ENCODE measurements at places on chromosomes 1 and 21. TPM values are rescaled to one million over a fixed set of nuclear protein-coding genes. Genes with fewer than 3 reads are reported as not detected.

The C1orf210 gene
- total RNA-seq: 12.0 TPM

The ADGRL4 gene
- total RNA-seq: 0.48 TPM

The HLCS gene
- 14.2 TPM for total RNA-seq

The NPHS2 gene
- not detected for total RNA-seq

The YBX1 gene
- 1,248 TPM for total RNA-seq

The CRNN gene
- not detected for total RNA-seq

- DNase-seq: peak; percentile 40
- no peak overlapping the region for H3K4me3 ChIP-seq
- no peaks in the 10 kb centered on the region for H3K36me3 ChIP-seq
- H3K27me3 ChIP-seq: no peaks in the 10 kb centered on the region
Measured at GRCh38 chr1:162391790-162392563, 10.4 kb downstream of the C1orf226 start.

DNA sequence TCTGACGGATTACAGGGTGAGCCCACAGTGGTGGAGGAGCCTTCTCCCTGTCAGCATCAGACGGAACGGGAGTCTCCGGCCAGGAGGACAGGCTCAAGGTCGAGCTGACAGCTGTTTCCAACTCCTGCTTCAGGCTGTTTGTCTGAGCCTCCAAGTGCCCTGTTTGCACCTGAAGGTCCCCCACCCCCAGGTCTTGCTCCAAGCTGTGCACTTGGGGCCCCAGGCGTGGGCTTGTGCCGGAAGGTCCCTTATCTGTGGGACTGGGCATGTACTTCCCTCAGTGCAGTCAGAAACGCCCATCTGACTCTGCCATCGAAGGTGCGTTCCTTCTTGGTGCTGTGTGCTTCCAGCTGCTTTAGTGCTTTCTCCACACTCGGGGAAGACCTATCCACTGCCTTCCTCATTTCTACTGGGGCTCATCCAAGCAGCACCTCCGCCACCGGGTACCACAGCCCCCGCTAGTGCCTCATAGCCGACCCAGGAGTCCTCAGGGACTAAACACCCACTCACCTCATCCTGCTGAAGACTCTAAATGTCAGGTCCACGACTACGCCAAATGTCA is 29.5 kb upstream of the CR2 start:
- no peak overlapping the region for H3K27ac ChIP-seq
- H3K27me3 ChIP-seq: no peaks in the 10 kb centered on the region
- DNase-seq: no peak
- H3K36me3 ChIP-seq: no peaks in the 10 kb centered on the region
- no peak overlapping the region for H3K4me3 ChIP-seq
- no peaks in the 10 kb centered on the region for H3K4me1 ChIP-seq

DNA sequence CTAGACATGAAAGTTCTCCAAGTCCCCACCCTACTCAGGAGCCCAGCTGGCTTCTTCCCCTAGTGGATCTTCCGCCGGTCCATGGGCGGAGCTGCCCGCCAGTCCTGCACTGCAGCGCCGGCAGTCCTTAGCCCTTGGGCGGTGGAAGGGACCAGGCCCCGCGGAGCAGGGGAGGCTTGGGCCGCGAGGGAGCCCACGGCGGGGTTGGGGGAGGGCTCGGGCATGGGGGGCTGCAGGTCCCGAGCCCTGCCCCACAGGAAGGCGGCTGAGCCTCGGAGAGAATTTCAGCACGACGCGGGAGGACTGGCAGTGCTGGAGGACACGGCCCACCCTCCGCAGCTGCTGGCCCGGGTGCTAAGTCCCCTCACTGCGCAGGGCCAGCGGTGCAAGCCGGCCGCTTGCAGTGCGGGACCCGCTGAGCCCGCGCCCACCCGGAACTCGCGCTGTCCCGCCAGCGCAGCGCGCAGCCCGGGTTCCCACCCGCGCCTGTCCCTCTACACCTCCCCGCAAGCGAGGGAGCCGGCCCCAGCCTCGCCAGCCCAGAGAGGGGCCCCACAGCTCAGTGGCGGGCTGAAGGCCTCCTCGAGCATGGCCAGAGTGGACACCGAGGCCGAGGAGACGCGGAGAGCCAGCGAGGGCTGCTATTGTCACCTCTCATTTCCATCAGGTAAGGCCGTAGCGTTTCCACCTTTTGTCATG is 1398.6 kb downstream of the MRPL39 start:
- no peak for DNase-seq
- no peak overlapping the region for H3K27ac ChIP-seq
- no peaks in the 10 kb centered on the region for H3K36me3 ChIP-seq
- no peak overlapping the region for H3K4me3 ChIP-seq

- no peak for DNase-seq
- H3K27me3 ChIP-seq: no peaks in the 10 kb centered on the region
- H3K27ac ChIP-seq: no peak overlapping the region
- H3K36me3 ChIP-seq: peaks cover 8% of the 10 kb centered on the region
- H3K4me3 ChIP-seq: no peak overlapping the region
Measured at GRCh38 chr1:119747451-119747850, 21.3 kb downstream of the HMGCS2 start.

- H3K4me1 ChIP-seq: no peaks in the 10 kb centered on the region
- no peak overlapping the region for H3K27ac ChIP-seq
- no peaks in the 10 kb centered on the region for H3K36me3 ChIP-seq
- no peak for DNase-seq
- no peak overlapping the region for H3K4me3 ChIP-seq
Measured at GRCh38 chr1:4976859-4977440, 322.5 kb downstream of the AJAP1 start.

DNA sequence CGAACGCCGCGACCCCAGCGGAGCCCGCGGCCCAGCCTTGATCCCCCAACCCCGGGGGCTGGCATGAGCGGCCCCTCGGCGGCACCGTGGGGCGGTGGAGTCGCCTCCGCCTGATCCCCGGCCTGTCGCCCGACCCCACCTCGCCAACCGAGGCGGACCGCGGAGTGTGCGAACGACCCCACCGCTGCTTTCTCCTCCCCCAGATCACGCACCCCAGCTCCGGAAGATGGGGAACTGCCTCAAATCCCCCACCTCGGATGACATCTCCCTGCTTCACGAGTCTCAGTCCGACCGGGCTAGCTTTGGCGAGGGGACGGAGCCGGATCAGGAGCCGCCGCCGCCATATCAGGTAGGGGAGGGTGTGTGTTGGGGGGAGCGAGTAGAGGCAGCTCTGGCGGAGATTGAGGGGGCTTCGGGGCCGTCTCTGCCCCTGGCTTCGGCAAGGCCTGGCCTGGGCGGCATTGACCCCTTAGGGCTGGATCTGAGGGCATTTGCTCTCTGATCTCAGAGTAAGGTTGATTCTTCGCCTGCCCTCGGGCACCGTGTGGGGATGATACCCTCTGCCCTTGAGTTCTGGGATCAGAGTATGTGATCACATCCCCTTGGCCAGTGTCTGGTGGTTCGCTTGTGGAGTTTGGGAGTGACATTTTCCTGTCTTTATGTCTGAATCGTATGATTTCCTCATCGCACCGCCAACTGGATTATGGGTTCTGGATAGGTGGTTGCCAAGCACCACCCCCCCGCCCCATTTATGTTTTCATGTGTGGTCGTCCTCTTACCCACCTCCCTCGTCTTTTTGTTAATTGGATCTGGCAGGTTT is 668 bp downstream of the RNF11 start:
- H3K27me3 ChIP-seq: no peaks in the 10 kb centered on the region
- H3K27ac ChIP-seq: peak overlapping the region; percentile 75
- H3K4me3 ChIP-seq: peak overlapping the region; percentile 66

- peaks cover 1% of the 10 kb centered on the region for H3K4me1 ChIP-seq
- H3K36me3 ChIP-seq: no peaks in the 10 kb centered on the region
- H3K27ac ChIP-seq: no peak overlapping the region
- no peaks in the 10 kb centered on the region for H3K27me3 ChIP-seq
- H3K4me3 ChIP-seq: no peak overlapping the region
Measured at GRCh38 chr1:195376190-195376589, 1232.0 kb downstream of the KCNT2 start.

DNA sequence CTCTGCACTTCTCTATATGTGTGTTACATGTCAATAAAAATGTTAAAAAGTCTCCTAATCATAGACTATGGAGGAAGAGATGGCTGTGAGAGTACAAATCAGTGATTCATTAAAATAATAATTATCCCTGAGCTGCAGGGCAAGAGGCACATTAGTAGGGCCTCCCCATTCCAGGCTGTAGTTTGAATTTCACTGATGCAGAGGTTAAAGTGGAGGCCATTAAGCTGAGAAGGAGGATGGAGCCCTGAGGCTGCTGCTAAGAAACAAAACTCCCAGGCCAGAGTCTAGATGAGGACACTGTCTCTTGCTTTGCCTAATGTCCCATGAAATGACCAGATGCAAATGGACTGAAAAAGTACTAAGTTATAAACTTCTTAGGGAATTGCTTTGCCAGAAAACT is 89.1 kb upstream of the WDR26 start:
- no peaks in the 10 kb centered on the region for H3K27me3 ChIP-seq
- no peaks in the 10 kb centered on the region for H3K4me1 ChIP-seq
- H3K4me3 ChIP-seq: no peak overlapping the region
- no peak for DNase-seq
- H3K27ac ChIP-seq: no peak overlapping the region
- no peaks in the 10 kb centered on the region for H3K36me3 ChIP-seq

- no peaks in the 10 kb centered on the region for H3K4me1 ChIP-seq
- H3K4me3 ChIP-seq: no peak overlapping the region
- H3K36me3 ChIP-seq: peaks cover 10% of the 10 kb centered on the region
- H3K27me3 ChIP-seq: no peaks in the 10 kb centered on the region
- no peak for DNase-seq
Measured at GRCh38 chr1:214372092-214372491, 91.1 kb downstream of the SMYD2 start.

- DNase-seq: no peak
- H3K27me3 ChIP-seq: no peaks in the 10 kb centered on the region
- no peaks in the 10 kb centered on the region for H3K4me1 ChIP-seq
- H3K36me3 ChIP-seq: no peaks in the 10 kb centered on the region
Measured at GRCh38 chr21:45577801-45578175, 35.5 kb upstream of the SLC19A1 start.

Data from H1 (cell line).